NCI-H345 (cell line): ENCODE measurements at places on chromosomes 6 and 20.

- DNase-seq = no peak
Measured at GRCh38 chr6:98640366-98640765, 194.0 kb upstream of the POU3F2 start.

- DNase-seq = no peak
Measured at GRCh38 chr6:156998794-156999330, 221.7 kb downstream of the ARID1B start.

- no peak for DNase-seq
Measured at GRCh38 chr20:38828514-38829295, 23.2 kb downstream of the PPP1R16B start.

- DNase-seq = no peak
Measured at GRCh38 chr6:45658958-45659357, 281.2 kb upstream of the SUPT3H start.

DNA sequence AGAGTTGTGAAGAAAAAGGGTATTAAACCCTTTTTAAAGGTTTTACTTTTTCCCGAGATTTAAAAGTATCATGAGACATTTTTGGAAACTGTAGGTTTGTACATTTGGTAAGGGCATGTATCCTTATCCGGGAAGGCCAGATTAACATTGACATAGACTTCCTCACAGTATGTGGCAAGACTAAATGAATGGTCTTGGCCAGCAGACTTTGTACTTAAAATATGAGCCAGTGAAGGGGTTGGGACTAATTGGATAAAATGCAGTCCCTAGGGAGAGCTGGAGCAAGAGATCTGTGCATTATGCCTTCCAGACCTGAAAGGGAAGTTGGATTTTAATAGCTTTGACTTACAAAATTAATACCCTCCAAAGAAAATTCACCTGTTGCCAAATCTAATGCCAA lies 60.4 kb upstream of the CCN2 start:
- DNase-seq = no peak

- DNase-seq = no peak
Measured at GRCh38 chr20:40863355-40863919, 165.2 kb upstream of the TOP1 start.

DNA sequence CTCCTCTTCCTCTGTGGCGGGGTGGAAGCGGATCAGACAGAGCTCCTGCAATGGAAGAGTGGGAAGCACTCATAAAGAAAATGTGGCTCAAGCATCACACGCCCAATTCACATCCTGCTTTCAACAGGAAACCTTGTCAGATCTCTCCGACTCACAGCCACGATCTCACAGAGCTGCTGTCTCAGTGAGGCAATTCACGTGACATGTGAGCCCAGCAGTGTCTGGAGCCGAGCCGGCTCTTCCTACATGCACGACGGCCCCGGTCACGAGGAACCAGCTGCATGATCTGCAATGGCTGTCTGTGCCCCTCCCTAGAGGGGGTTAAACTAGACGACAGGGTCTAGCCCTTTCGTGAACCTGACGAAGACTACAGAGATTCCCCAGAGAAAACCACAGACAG lies 29.5 kb upstream of the TCFL5 start:
- no peak for DNase-seq

DNA sequence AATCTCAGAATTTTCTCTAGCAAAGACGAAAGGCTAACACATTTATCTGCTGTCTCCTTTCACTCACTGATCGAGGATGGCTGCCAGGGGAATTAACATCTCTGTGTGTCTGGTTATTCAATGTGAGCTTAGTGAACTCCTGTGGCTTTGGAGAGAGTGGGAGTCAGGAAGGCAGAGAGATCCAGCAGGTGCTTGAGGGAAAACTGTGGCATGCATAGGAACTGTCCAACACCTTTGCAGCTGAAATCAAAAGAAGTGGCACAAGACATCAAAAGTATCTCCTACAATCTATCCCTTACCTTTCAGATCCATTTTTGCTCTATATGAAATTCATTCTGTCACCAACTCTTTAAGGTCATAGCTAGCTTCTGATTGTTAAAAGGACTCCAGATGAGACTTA lies 11.8 kb upstream of the FAM184A start:
- no peak for DNase-seq

- no peak for DNase-seq
Measured at GRCh38 chr6:139510040-139510790, 135.8 kb upstream of the CITED2 start.
